ENCODE measurements at places on chromosomes 7 and 10. TPM values are rescaled to one million over a fixed set of nuclear protein-coding genes. Genes with fewer than 3 reads are reported as not detected.

GRCh38 chr7:155363852-155364600, 66.3 kb downstream of the INSIG1 start:
- H3K27ac ChIP-seq, result no peak overlapping the region
- H3K27me3 ChIP-seq, result no peaks in the 10 kb centered on the region
- no peaks in the 10 kb centered on the region for H3K36me3 ChIP-seq
- DNase-seq, result peak; percentile 17
- no peak overlapping the region for H3K4me3 ChIP-seq
- no peaks in the 10 kb centered on the region for H3K4me1 ChIP-seq

DNA sequence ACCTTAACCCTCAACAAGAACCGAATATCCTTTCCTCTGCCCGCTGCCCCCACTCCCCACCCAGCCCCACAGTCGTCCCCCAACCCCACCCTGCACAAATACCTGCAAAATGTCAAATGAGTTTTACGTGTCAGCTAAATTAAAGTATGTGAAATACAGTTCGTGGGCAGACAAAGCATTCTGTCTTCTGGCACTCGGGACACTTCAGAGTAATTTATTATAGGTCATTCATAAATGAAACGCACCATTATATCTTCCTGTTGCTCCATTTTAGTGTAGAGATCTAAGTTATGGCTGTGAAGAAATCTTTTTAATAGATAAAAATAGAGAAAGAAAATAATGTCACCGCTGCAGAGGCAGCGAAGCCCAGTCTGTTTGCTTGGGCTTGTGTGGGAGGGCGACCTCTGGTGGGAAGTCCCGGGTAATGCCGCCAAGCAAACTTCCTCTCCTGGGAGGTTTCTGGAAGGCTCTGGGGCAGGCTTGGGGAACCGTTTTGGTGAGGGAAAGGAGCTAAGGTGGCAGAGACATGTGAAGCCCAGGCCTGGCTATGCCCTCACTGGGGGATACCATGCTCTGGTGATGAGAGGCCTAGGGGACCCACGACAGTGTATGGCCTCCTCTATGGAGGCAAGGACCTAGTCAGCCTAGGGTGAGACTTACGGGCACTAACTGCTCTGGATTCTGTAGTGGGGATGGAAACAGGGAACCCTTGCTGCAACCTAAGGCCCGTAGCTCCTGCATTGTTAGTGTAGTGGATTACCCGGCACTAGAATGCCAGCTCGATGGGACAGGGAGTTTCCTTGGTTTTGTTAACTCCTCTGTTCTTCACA, 604.9 kb downstream of the LRMDA start:
- peak; percentile 83 for DNase-seq
- no peak overlapping the region for H3K27ac ChIP-seq
- no peaks in the 10 kb centered on the region for H3K4me1 ChIP-seq
- peak overlapping the region; percentile 48 for H3K4me3 ChIP-seq
- no peaks in the 10 kb centered on the region for H3K36me3 ChIP-seq

DNA sequence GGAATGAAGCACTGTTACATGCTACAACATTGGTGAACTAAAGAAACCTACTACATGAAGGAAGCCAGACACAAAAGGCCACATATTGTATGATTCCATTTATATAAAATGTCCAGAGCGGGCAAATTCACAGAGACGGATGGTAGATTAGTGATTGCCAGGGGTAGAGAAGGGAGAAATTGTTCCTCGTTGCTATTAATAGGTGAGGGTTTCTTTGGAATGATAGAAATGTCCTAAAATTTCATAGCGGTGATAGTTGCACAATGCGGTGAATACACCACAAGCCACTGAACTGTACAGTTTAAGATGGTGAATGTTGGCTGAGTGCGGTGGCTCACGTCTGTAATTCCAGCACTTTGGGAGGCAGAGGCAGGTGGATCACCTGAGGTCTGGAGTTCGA, 29.0 kb downstream of the DENND2A start:
- H3K4me1 ChIP-seq, result no peaks in the 10 kb centered on the region
- H3K4me3 ChIP-seq, result no peak overlapping the region
- H3K27ac ChIP-seq, result no peak overlapping the region
- no peak for DNase-seq

DNA sequence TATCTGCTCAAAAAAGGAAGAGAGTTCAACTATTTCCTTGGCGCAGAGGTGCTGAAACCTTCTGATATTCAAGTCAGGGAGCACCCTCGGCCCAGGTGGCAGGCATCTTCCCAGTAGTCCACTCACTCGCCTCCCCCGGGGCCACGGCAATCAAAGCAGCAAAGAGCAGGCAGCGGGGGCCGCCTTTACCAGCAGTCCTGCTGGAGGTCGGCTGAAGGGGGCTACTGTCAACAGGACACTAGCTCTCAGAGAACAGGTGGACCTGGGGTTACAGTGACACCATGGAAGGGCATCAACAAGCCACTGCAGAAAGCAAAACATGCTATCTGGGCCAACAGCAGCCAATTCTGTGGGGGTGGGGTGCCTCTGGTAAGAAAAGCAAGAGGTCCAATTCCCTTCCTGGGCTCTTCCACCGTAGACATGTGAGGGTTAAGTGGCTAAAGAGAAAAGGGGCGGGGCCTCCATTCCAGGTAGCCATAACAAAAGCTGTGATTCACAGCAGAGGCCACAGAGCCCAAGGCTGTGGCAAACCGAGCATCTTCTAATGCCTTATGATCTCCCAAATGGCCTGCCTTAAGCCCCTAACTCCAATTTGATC, 9.4 kb downstream of the FZD9 start:
- H3K4me3 ChIP-seq, result no peak overlapping the region
- no peaks in the 10 kb centered on the region for H3K4me1 ChIP-seq
- H3K27me3 ChIP-seq, result no peaks in the 10 kb centered on the region

DNA sequence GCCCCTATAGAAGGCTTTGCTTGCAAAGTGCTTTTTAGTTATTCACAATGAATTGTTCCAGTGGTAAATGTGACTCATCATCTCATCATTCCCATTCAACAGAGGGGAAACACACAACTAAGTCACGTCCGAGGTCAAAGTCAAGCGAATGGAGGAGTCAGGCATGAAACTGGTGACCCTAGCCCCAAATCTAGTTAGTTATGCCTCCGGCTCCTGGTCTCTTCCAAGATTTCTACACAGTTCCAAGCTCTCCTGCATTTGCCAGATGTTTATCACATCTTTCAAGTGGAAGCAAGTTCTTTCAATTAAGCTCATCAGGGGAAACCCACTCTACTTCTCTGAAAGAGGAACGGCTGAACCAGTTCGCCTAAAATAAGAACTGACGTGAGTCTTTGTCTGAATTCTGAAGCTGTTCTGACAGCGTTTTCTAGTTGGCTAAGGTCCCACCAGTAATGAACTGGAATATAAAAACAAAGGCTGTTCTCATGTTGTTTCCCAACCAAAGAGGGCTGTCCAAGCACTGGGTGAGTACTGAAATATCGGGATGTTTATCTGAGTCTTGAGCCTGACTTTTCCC, 140.9 kb upstream of the NRBF2 start:
- H3K36me3 ChIP-seq, result no peaks in the 10 kb centered on the region
- peaks cover 2% of the 10 kb centered on the region for H3K27me3 ChIP-seq
- no peak for DNase-seq
- H3K27ac ChIP-seq, result no peak overlapping the region

GRCh38 chr10:11297136-11297535, 279.5 kb downstream of the CELF2 start:
- H3K36me3 ChIP-seq, result peaks cover 4% of the 10 kb centered on the region
- H3K4me3 ChIP-seq, result no peak overlapping the region

DNA sequence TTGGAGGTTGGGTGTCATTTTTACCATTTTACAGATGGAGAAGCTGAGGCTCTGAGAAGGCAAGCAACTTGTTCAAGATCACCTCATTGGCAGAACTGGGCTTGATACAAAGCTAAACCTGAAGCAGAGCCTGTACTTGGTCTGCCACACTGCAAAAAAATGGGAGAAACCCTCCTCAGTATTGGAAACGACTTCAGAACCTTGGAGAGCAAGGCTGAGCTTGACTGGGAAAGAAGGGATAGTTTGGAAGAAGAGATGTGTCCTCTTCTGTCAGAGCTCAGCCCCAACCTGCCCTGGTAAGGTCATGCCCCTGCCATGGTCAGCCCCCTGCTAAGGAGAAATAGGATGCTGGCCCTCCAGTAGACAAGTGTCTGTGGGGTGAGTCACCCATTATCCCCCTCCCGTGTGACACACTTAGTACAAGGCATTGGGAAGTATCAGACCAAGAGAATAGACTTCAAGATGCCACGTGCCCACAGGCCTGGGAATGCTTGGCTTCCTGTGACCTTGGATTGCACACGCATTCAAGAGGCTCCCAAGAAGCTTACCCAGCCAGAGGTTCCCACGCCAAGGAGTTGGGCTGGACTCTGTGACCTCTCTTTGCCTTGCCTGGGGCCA, 56.2 kb upstream of the SMNDC1 start:
- no peak overlapping the region for H3K4me3 ChIP-seq
- H3K36me3 ChIP-seq, result no peaks in the 10 kb centered on the region
- H3K27ac ChIP-seq, result no peak overlapping the region
- H3K4me1 ChIP-seq, result no peaks in the 10 kb centered on the region
- no peaks in the 10 kb centered on the region for H3K27me3 ChIP-seq

DNA sequence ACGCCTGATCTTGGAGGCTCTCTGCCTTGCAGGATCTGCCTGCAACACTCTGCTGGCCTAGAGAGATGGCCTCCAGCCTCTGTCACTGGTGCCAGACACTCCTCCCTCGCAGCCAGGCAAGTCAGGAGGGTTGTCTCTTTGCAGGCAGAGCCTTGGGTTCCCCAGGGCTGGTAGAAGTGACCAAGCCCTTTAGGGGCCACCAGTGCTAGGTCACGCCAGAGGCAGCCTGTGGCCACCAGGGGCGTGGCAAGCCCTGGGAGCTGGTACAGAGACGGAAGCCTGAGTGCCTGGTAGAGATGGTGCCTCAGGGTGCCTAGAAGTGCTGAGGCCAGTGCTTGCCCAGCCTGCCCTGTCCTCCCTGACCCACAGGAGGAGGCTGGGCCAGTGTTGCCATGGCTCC, 9.1 kb downstream of the ADCYAP1R1 start:
- no peaks in the 10 kb centered on the region for H3K27me3 ChIP-seq
- DNase-seq, result no peak
- H3K4me1 ChIP-seq, result no peaks in the 10 kb centered on the region

- H3K36me3 ChIP-seq, result no peaks in the 10 kb centered on the region
- H3K27me3 ChIP-seq, result no peaks in the 10 kb centered on the region
- no peak for DNase-seq
- no peaks in the 10 kb centered on the region for H3K4me1 ChIP-seq
- H3K27ac ChIP-seq, result peak overlapping the region; percentile 28
Measured at GRCh38 chr7:151058781-151059366, 515 bp upstream of the SLC4A2 start.

GRCh38 chr10:93081834-93082233, 8.1 kb downstream of the CYP26A1 start:
- DNase-seq, result no peak
- no peak overlapping the region for H3K4me3 ChIP-seq
- H3K27ac ChIP-seq, result no peak overlapping the region
- H3K36me3 ChIP-seq, result no peaks in the 10 kb centered on the region
- H3K4me1 ChIP-seq, result no peaks in the 10 kb centered on the region

GRCh38 chr7:33982425-33982786, 77.1 kb downstream of the BMPER start:
- no peaks in the 10 kb centered on the region for H3K36me3 ChIP-seq
- no peak for DNase-seq
- H3K4me3 ChIP-seq, result no peak overlapping the region
- no peaks in the 10 kb centered on the region for H3K4me1 ChIP-seq
- no peaks in the 10 kb centered on the region for H3K27me3 ChIP-seq

- H3K4me3 ChIP-seq, result peak within 1 kb of the TSS; percentile 86
- H3K27ac ChIP-seq, result no peak within 1 kb of the TSS
- no peaks in the 10 kb centered on the region for H3K36me3 ChIP-seq
- H3K4me1 ChIP-seq, result no peaks in the 10 kb centered on the region
- peak; percentile 67 for DNase-seq
Measured at GRCh38 chr7:117873310-117874190, at the start of gene CTTNBP2. Gene CTTNBP2, minus strand, starts transcription at chr7:117873441. Its CDS starts 26 bp downstream, at chr7:117873415.

GRCh38 chr10:73922007-73922863, 11.3 kb downstream of the PLAU start:
- H3K36me3 ChIP-seq, result no peaks in the 10 kb centered on the region
- no peak overlapping the region for H3K27ac ChIP-seq
- H3K27me3 ChIP-seq, result no peaks in the 10 kb centered on the region
- DNase-seq, result no peak
- H3K4me3 ChIP-seq, result no peak overlapping the region

DNA sequence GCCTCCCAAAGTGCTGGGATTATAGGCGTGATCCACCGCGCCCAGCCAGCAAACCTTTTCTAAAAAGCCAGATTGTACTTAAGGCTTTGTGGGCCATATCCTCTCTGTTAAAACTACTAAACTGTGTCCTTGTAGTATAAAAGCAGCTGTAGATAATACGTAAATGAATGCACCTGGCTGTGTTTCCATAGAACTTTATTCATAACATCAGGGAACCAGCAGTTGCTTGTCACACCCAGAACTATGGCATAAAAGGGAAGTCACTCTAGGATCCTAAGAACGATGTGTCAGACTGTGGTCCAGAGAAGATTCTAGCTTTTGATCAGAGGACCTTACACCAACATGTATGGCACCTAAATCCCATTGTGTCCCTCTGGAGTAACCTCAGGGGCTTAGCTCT, 63.0 kb downstream of the DENND2A start:
- H3K36me3 ChIP-seq, result no peaks in the 10 kb centered on the region
- no peak overlapping the region for H3K27ac ChIP-seq
- H3K4me1 ChIP-seq, result no peaks in the 10 kb centered on the region
- DNase-seq, result no peak
- H3K4me3 ChIP-seq, result no peak overlapping the region

DNA sequence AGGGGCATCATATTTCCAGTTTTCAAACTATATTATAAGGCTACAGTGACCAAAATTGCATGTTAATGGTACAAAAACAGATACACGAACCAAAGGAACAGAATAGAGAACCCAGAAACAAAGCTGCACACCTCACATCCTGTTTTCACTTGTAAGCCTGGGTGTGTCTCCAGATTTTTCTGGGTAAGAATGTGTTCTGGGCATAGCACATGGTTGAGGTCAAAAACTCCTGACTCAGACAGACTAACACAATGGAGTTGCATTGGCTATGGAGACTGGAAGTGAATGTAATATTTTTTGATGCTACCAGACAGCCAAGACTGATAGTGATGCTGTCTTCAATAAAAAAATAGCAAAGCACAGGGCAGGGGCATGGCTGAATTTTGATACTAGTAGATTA, 1175.2 kb downstream of the NXPH1 start:
- H3K27me3 ChIP-seq, result no peaks in the 10 kb centered on the region
- H3K4me3 ChIP-seq, result no peak overlapping the region
- no peaks in the 10 kb centered on the region for H3K4me1 ChIP-seq

AS3MT gene
- 4.8 TPM for polyA plus RNA-seq

LRRN3 gene
- polyA plus RNA-seq, result not detected

TRIL gene
- 0.13 TPM for polyA plus RNA-seq

PDK4 gene
- polyA plus RNA-seq, result 126 TPM

FAM200A gene
- polyA plus RNA-seq, result 3.2 TPM

LRIT1 gene
- polyA plus RNA-seq, result not detected

VAX1 gene
- polyA plus RNA-seq, result not detected

ACTR3C gene
- not detected for polyA plus RNA-seq
